Stimulated activated CD8-positive, alpha-beta memory T cell treated with anti-CD3 and anti-CD28 coated beads, Interleukin-2, amount 100 ng/mL, for 48 hours (primary cell): ENCODE measurements at places on chromosomes 3 and 15.

- peak; percentile 13 for DNase-seq
Observed at GRCh38 chr15:41935566-41936020, 36.8 kb downstream of the EHD4 start.

- no peak for DNase-seq
Observed at GRCh38 chr3:77186728-77187127, 146.8 kb downstream of the ROBO2 start.

- DNase-seq = no peak
Observed at GRCh38 chr3:117710501-117710900, 1000.9 kb downstream of the TUSC7 start.

GRCh38 chr3:13544293-13544831, 4.6 kb upstream of the FBLN2 start:
- DNase-seq = peak; percentile 62

DNA sequence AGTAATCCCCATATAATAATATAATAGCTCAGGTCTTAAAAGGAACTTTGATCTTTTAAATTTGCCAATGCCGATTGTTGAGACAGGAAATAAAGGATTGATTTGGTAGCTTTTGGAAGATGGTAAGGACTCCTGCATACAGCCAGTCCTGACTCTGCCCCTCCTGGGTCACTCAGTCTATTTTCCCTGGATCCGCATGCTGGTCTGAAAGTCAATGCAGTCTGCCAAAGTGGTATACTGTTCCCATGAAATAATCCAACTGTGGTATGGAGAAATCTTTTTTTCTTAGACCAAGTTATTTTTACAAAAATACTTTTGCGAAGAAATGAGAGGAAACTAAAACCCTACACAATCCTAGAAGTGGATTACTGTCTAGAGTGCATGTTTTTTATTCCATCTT, 191.1 kb downstream of the TIGIT start:
- no peak for DNase-seq

GRCh38 chr3:153396581-153396980, 234.6 kb downstream of the RAP2B start:
- no peak for DNase-seq

DNA sequence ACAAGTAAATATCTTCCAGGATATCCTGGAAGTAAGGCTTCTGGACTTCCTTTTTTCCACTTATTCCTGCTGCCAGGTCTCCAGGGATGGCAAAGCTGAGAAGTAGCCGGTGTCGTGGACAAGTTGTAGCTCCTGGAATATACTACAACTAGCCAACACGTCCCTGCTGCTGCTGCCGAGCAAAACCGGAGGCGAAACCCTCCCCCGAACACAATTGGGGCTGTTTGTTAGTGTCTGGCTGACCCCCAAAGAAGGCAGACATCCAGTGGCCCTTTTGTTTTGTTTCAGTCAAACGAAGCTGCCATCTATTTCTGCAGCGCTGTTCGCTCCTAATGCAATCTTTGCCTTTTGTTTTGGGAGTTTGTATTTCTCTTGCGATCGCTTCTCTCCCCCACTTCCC, 45.3 kb upstream of the EIF5A2 start:
- DNase-seq = no peak

GRCh38 chr15:99264125-99264524, 12.8 kb downstream of the LRRC28 start:
- DNase-seq = no peak

GRCh38 chr3:172749230-172749965, 1.1 kb upstream of the ECT2 start:
- DNase-seq = no peak
